Mammary epithelial cell (primary cell): ENCODE measurements at places on chromosomes 6 and 20. TPM values are rescaled to one million over a fixed set of nuclear protein-coding genes. Genes with fewer than 3 reads are reported as not detected.

Gene ELOVL2
- total RNA-seq, result not detected

Gene SLC22A1
- 2.5 TPM for total RNA-seq

Gene C20orf202
- not detected in 2 replicates for total RNA-seq

Gene NFS1
- total RNA-seq, result 28.1 and 33.0 TPM in 2 replicates

Gene PI16
- not detected for total RNA-seq

Gene LGSN
- not detected for total RNA-seq

Gene C4A
- 4.4 and 8.7 TPM in 2 replicates for total RNA-seq

Gene PKIG
- 13.7 TPM for total RNA-seq

Gene SLCO4A1
- 0.33 and 0.40 TPM in 2 replicates for total RNA-seq

Gene OLIG3
- not detected for total RNA-seq

Gene LPA
- not detected in 2 replicates for total RNA-seq

Gene TP53TG5
- total RNA-seq, result not detected

Gene DOK5
- not detected in 2 replicates for total RNA-seq

Gene BICRAL
- total RNA-seq, result 7.9 and 8.4 TPM in 2 replicates

Gene IFNGR1
- total RNA-seq, result 54.7 and 62.7 TPM in 2 replicates
